ENCODE measurements at places on chromosomes 7 and 10.

GRCh38 chr10:87598700-87599099, 61.0 kb upstream of the PAPSS2 start:
- no peak for DNase-seq

GRCh38 chr7:132149436-132150304, 426.6 kb downstream of the PLXNA4 start:
- DNase-seq = no peak

DNA sequence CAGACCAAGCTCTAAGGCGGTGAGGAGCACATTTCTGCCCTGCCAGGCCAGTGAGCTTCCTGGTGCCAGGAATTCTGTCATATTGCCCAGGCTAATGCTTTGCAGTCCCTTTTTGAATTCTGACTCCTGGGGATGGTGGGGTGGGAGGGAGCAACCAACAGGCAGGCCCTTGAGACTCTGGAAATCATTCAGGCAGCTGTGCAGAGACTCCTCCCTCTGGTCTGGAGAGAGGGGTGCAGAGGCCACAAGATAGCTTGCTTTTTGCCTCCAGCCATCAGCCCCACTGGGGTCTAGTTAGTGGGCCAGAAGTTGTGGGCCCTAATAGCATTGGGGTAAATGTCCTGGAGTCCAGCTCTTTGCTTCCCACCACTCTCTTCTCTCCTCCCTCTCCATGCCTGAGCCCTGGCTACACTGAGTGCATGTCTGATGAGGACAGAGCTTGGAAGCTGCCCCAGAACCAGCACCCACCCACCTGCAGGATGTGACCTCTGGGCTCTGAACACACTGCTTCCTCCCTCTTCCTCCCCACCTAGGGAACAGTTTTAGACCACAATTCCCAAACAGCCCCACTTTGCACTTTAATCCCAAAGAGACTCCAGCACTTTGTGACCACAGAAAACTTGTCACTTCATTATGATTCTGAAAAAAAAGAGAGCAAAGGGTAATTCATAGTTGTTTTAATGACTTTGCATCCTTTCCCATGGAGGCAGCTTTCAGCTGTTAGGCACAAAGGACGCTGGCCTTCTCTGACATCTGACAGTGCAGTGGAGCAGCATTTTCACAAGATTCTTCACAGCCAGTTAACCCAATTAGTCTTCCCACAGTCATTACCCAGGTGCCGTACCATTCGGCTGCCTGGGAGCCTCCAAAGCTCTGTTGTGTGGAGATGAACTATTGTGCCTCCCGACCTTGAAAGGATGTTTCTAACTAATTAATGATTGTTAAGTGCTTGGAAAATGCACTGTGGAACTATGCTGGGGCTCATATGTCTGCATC, 262.5 kb downstream of the TRIL start:
- DNase-seq = no peak

GRCh38 chr10:71696628-71697326, 22.8 kb downstream of the C10orf105 start:
- peak; percentile 42 for DNase-seq

GRCh38 chr10:124697837-124698544, 46.2 kb downstream of the FAM53B start:
- DNase-seq = no peak

DNA sequence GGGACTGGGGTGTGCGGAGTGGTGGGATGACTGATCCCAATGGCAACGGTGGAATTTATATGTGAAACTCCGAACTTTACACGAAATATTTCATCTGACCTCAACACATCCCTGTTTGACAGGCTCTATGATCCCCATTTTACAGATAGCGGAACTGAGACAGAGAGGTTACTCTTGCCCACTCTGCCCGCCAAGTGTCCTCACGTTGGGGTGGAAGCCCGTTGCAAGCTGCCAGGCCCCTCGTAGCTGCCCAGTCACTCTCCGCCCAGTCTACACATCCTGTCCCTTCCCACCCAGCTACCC, 397 bp upstream of the NFE2L3 start:
- no peak for DNase-seq

DNA sequence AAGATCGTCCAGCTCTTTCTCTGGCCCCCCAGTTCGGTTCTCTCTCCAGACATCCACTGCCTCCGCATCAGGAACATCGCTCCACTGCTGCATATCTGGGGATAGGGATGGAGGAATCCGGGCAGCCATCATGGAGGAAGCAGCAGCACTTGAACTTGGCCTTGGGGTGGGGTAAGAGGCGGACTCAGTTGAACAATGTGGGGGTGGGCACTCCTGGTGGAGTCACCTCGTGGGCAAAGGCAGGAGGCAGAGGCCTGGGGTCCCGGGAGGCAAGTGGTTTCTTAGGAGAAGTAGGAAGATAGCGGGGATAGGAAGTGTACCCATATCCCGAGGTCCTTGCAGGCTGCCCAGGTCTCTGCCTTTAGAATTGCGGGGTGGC, 98.3 kb downstream of the CHST15 start:
- DNase-seq = no peak

- no peak for DNase-seq
Observed at GRCh38 chr7:25392588-25393338, 164.5 kb upstream of the NPVF start.
